AG04450 (cell line): ENCODE measurements at places on chromosomes 5 and 9. TPM values are rescaled to one million over a fixed set of nuclear protein-coding genes. Genes with fewer than 3 reads are reported as not detected.
A peak's percentile ranks its signal among the peaks of the same experiment; 100 is the strongest.

DNA sequence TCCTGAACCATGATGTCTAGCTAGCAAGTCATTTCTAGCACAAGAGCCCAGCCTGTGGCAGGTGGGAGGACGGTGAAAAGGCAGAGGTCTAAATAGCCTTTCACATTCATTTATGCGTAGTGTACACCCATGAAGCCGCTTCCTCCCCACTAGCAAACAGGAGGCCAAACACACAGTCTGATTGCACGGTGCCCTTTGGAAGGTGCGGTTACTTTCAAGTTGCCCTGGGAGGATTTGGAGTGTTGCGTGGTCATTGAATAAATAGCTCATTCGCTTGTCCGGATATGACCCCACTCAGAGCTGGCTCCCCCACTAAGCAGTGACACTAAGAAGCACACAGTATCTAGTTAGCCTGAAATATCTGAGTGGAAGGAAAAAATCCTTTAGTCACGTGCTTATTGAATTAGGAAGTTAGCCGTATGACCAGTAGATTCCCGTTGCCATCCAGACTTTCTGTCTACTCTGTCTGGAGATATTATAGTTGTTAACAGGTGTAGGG, 664 bp upstream of the ARSB start:
- peak; percentile 4 for DNase-seq

Gene PCDHGA12
- polyA plus RNA-seq = 3.4 and 4.3 TPM in 2 replicates

Gene SLC6A3
- not detected in 2 replicates for polyA plus RNA-seq

- DNase-seq = no peak
Measured at GRCh38 chr9:136671254-136671614, 8.5 kb downstream of the EGFL7 start.
